ENCODE measurements at places on chromosomes 1 and 21. TPM values are rescaled to one million over a fixed set of nuclear protein-coding genes. Genes with fewer than 3 reads are reported as not detected.

GRCh38 chr21:29788752-29789151 lies 151.0 kb downstream of the GRIK1 start:
- no peak for DNase-seq

DNA sequence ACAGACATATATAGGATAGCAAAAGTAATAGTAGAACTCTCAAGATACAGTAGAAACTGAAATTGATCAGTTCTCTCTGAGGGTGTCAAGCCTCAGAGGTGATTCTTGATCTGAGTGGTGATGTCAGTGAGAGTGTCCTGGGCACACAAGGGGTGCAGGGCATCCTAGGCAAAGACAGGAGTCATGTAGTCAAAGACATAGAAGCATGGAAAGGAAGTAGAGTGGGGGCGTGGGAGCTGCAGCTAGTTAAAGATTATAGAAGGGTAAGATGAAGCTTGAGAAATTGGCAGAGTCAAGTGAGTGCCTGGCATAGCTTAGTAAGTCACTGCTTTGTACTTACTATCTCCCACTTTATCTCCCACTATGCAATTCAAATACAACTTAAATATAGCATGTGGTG lies 22.8 kb downstream of the CDC7 start:
- DNase-seq: no peak

UTS2 gene
- total RNA-seq: not detected

ODR4 gene
- 12.7 TPM for total RNA-seq
